ENCODE measurements at places on chromosomes 4 and X. TPM values are rescaled to one million over a fixed set of nuclear protein-coding genes. Genes with fewer than 3 reads are reported as not detected.
A peak's percentile ranks its signal among the peaks of the same experiment; 100 is the strongest.

The BEND4 gene
- not detected for total RNA-seq

The NXT2 gene
- 4.6 TPM for total RNA-seq

The FGF16 gene
- not detected for total RNA-seq

The NOX1 gene
- total RNA-seq, result not detected

The RHOXF2B gene
- total RNA-seq, result not detected

The MAGEA4 gene
- total RNA-seq, result not detected

The INTS6L gene
- total RNA-seq, result 4.7 TPM

The SLC10A4 gene
- total RNA-seq, result not detected

DNA sequence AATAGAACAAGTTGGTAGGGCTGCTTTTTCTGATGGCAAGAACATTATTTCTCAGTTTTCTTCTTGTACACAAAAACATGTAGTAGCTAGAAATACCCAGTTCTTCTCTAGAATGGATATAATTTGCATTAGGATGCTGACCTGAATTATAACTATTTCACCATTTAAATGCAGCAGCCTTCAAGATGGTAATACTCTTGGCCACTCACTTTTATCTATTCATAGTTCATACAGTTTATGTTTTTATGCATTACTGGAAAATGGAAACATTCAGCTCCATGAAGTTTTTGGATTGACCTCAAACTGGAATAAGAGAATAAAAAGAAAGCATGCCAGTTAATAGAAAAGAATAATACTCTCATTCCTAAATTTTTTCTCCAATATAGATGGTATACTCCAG, 487.4 kb downstream of the PABPC4L start:
- no peak overlapping the region for H3K27ac ChIP-seq
- H3K4me3 ChIP-seq, result no peak overlapping the region
- no peak for DNase-seq
- H3K27me3 ChIP-seq, result no peaks in the 10 kb centered on the region
- H3K4me1 ChIP-seq, result no peaks in the 10 kb centered on the region

DNA sequence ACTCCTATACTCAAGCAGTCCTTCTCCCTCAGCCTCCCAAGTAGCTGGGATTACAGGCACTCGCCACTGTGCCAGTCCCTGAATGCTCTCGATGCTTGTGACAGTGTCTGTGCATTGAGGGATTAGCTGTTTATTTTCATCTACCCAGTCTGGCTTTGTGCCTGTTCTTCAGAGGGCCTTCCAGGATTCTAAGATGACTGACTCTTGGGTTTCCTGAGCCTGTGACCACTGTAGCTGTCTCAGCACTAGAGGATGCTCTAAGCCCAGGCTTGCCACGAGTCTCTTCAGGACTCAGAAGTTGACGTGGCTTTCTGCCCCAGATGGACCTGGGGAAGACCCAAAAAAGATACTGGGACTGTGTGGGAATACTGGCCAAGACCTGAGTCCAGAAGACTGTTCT, 201.4 kb downstream of the ARHGAP10 start:
- no peaks in the 10 kb centered on the region for H3K4me1 ChIP-seq
- no peak overlapping the region for H3K27ac ChIP-seq
- H3K4me3 ChIP-seq, result no peak overlapping the region
- DNase-seq, result no peak
- no peaks in the 10 kb centered on the region for H3K27me3 ChIP-seq
- no peaks in the 10 kb centered on the region for H3K36me3 ChIP-seq

GRCh38 chr4:165454426-165454825, 75.6 kb downstream of the CPE start:
- DNase-seq, result no peak
- no peaks in the 10 kb centered on the region for H3K27me3 ChIP-seq
- H3K27ac ChIP-seq, result no peak overlapping the region
- H3K36me3 ChIP-seq, result no peaks in the 10 kb centered on the region
- no peak overlapping the region for H3K4me3 ChIP-seq
- no peaks in the 10 kb centered on the region for H3K4me1 ChIP-seq

DNA sequence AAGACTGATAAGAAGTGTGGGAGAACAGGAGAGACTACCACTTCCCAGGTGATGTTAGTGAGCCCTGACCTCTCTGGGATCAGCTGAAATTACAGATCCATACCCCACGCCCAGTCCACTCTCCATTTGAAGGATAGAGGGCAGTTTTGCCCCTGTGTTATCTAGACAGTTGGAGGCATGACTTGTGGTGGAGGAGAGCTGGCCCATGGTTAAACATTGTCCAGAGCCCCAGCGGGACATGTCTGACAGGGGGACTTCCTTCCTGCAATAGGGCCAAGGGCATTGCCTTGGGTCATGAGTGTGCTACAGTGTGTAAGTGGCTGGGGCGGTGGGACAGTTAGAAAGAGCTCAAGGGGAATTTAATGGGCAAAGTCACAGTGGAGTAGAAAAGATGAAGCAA, 181.1 kb downstream of the MID1IP1 start:
- peaks cover 40% of the 10 kb centered on the region for H3K4me1 ChIP-seq
- no peaks in the 10 kb centered on the region for H3K27me3 ChIP-seq
- H3K36me3 ChIP-seq, result no peaks in the 10 kb centered on the region
- H3K4me3 ChIP-seq, result no peak overlapping the region

DNA sequence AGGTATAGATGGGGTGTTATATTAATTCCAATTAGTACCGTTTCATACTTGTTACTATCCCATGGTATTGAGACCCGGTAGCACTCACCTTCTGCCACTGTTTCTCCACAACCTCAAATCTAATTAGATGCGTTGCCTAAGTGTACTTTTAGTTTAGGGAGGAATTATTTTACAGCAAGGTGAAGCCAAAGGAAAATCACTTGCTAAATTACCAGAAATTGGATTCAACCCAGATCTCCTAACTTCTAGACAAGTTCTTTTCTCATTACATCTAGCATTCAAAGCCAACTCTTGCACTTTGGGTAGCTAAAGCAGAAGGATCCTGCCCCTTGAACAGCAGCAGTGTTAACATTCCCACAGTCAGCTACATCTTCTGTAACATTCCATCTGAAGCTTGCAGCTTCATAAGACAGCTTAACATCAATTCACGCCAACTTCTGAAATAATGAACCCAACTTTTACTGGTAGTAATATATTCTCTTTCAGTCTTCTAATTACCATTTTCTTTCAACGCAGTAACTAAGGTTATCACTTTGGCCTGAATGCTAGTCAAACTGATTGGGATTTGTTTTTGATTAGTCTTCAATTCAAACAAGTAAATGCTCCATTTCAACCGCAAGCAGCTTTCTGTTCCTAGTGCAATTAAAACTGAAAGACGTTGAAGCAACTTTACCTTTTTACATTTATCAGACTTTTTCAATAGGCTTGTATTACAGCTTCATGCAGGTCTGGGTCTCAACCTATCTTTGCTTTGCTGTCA, 934 bp upstream of the SEC31A start:
- peaks cover 5% of the 10 kb centered on the region for H3K36me3 ChIP-seq
- H3K4me1 ChIP-seq, result peaks cover 21% of the 10 kb centered on the region
- no peaks in the 10 kb centered on the region for H3K27me3 ChIP-seq

DNA sequence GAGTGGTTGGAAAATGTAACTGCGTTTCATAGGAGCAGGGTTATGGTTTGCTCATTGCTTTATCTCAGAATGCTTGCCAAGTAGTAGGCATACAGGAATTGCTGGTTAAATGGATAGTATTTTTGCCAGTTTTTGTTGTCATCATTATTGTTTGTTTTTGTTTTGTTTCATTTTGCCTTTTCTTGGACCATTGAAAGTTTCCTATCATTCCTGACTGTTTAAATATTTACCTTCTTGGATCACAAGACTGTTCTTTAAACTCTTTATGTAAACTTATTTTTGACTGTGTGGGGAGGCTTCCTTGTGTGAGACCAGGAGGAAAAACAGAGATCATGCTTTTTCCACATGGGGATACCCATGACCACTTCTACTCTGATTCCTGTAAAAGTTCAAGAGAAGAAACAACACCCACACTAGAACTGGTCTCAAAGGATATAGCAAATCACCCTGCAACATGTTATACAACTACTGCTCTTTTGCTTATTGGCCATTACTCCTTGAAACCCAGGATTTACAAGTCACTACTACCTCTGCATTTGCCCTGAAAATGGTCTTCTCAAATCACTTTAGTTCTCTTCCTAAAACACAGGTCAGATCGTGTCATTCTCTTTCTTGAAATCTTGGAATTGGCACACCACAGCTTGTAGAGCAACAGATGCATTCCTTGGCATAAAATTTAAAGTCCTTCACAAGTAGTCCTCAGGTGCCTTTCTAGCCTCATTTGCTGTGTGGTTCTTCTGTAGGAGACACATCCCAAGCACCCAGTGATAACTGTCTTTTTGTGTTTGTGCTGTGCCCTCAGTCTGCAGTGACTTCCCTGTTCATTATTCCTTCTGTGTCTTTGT, 51.3 kb downstream of the FNIP2 start:
- no peaks in the 10 kb centered on the region for H3K36me3 ChIP-seq
- no peak overlapping the region for H3K4me3 ChIP-seq

- DNase-seq, result no peak
- H3K36me3 ChIP-seq, result no peaks in the 10 kb centered on the region
- no peaks in the 10 kb centered on the region for H3K4me1 ChIP-seq
- no peak overlapping the region for H3K4me3 ChIP-seq
- no peak overlapping the region for H3K27ac ChIP-seq
These were observed 1100.9 kb downstream of the RPA4 start for GRCh38 chrX:97984641-97985040.

GRCh38 chr4:113645771-113646441, 115.6 kb downstream of the CAMK2D start:
- peak; percentile 71 for DNase-seq
- no peak overlapping the region for H3K4me3 ChIP-seq

GRCh38 chrX:153708415-153708814, 15.8 kb downstream of the BCAP31 start:
- H3K36me3 ChIP-seq, result no peaks in the 10 kb centered on the region
- no peak overlapping the region for H3K27ac ChIP-seq
- no peaks in the 10 kb centered on the region for H3K27me3 ChIP-seq
- H3K4me1 ChIP-seq, result peaks cover 5% of the 10 kb centered on the region
- peak; percentile 81 for DNase-seq

- no peak overlapping the region for H3K27ac ChIP-seq
- H3K27me3 ChIP-seq, result no peaks in the 10 kb centered on the region
- no peaks in the 10 kb centered on the region for H3K36me3 ChIP-seq
- DNase-seq, result no peak
- H3K4me3 ChIP-seq, result no peak overlapping the region
These were observed 224.7 kb downstream of the ANTXR2 start for GRCh38 chr4:79848329-79848728.

DNA sequence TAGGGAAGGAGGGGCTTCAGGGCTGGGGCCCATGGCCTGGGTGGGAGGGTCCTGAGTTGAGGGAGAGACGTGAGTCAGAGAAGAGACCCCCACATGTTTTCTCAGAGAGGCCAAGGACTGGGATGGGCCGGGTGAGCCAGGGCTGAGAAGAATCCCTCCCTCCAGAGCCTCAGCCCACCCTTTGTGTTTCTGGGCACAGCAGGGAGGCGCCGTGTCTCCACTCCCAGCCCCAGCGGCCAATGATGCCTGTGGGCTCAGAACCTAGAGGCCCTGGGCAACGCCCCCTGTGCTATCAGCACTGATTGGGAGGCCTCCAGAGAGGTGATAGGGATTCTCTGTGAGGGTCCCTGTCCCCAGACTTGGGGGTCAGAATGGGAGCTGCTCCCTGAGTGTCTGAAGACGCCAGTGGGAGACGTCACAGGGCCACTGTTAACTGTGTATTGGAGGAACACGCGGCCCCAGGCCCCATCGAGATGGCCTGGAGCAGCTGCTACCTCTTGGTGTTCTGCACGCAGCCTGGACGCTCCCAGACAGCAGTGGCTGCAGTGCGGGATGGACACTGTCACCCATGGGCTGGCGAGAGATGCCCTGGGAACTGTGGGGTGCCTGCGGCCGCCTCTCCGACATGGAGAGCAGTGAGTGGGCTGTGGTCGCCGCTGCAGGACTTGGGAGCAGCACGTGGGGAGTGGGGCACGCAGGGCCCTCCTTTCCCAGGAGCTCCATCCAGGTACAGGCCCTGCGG, 8.5 kb downstream of the FGFRL1 start:
- no peak for DNase-seq
- H3K4me1 ChIP-seq, result peaks cover 10% of the 10 kb centered on the region
- no peak overlapping the region for H3K27ac ChIP-seq
- no peak overlapping the region for H3K4me3 ChIP-seq

- H3K27me3 ChIP-seq, result no peaks in the 10 kb centered on the region
- no peak overlapping the region for H3K27ac ChIP-seq
- H3K4me3 ChIP-seq, result no peak overlapping the region
- no peaks in the 10 kb centered on the region for H3K4me1 ChIP-seq
- DNase-seq, result no peak
- H3K36me3 ChIP-seq, result no peaks in the 10 kb centered on the region
These were observed 1757.3 kb downstream of the PCDH7 start for GRCh38 chr4:32477518-32477917.

DNA sequence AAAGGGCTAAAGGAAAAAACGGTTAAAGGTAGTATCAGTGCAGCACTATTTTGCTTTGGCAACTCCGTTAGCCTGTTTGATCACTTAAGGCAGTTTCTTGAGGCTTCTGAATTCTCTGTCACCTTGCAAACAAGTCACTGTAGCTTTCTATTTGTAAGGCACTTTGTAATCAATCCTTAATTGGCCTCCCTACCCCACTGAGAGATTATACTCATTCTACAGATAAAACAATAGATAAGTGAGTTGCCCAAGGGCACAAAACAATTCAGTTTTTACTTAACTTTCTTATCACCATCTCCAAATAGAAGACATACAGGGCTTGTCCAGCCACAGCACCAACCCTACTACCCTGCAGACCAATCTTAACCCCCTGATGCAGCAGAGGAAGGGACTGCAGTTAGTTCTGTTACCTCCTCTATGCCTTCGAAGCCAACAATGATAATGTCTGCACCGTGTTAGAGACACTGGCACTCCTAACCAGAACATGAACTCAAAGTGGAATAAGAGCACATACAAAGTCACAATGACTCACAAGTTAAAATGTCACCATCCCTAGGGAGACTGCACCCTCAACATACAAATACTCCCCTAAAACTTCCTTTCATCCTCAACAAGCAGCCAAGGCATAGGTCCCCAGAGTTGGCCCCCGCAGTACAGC, 1.7 kb downstream of the TMEM185A start:
- no peak overlapping the region for H3K4me3 ChIP-seq
- no peaks in the 10 kb centered on the region for H3K27me3 ChIP-seq
- H3K27ac ChIP-seq, result no peak overlapping the region
- no peak for DNase-seq
- H3K36me3 ChIP-seq, result no peaks in the 10 kb centered on the region

DNA sequence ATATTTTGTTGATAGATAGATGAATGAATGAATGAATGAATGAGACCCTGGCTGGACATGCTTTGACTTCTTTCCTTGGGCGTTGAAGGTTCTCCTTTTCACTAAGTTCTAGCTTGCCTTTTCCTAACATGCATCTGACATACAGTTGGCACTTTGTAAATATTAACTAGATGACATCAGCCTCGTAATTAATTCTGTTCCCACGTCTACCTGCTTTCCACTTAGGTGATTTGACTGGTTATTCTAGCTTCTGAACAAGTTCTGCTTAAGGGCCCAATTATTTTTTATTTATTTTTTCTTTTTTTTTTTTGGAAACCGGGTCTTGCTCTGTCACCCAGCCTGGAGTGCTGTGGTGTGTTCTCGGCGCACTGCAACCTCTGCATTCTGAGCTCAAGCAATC, 13.9 kb upstream of the RASL11B start:
- H3K36me3 ChIP-seq, result no peaks in the 10 kb centered on the region
- H3K4me1 ChIP-seq, result peaks cover 19% of the 10 kb centered on the region
- no peaks in the 10 kb centered on the region for H3K27me3 ChIP-seq
- peak overlapping the region; percentile 32 for H3K27ac ChIP-seq
- H3K4me3 ChIP-seq, result no peak overlapping the region

Measured in body of pancreas (tissue), 4 donors.